Fibroblast of lung (primary cell): ENCODE measurements at places on chromosomes 6 and 20. TPM values are rescaled to one million over a fixed set of nuclear protein-coding genes. Genes with fewer than 3 reads are reported as not detected.

GRCh38 chr6:156862711-156863110 lies 85.5 kb downstream of the ARID1B start:
- H3K4me1 ChIP-seq: no peaks in the 10 kb centered on the region
- no peak overlapping the region for H3K4me3 ChIP-seq
- H3K27me3 ChIP-seq: no peaks in the 10 kb centered on the region
- DNase-seq: no peak
- H3K36me3 ChIP-seq: no peaks in the 10 kb centered on the region
- H3K27ac ChIP-seq: no peak overlapping the region

DNA sequence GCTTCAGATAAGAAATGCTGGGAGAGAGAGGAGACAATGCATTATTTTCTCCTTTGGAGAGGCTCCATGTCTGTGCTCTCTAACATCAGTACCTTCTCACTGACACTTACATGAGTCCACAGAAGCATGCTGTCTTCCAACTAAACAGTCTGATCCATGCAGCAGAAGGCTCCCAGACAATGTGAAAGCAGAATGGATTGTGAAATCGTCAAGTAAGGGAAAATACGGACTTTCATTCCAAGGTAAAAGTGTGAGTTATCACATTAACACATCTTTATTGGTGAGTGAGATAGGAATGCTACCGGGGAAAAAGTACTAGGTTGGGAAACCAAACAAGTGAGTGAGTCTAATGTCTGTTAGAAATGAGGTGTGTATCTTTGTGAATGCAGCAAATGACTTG lies 167.6 kb upstream of the KCNK16 start:
- peaks cover 2% of the 10 kb centered on the region for H3K27me3 ChIP-seq
- peak; percentile 61 for DNase-seq
- no peaks in the 10 kb centered on the region for H3K4me1 ChIP-seq
- H3K36me3 ChIP-seq: no peaks in the 10 kb centered on the region

The SLC26A8 gene
- not detected in 2 replicates for total RNA-seq

- peaks cover 11% of the 10 kb centered on the region for H3K36me3 ChIP-seq
- H3K27me3 ChIP-seq: no peaks in the 10 kb centered on the region
- no peak overlapping the region for H3K4me3 ChIP-seq
- peak; percentile 60 for DNase-seq
Measured at GRCh38 chr20:37994512-37994911, 38.7 kb downstream of the TTI1 start.

The OOEP gene
- total RNA-seq: 0.17 TPM in 1 of 2 replicates, not detected in the other

DNA sequence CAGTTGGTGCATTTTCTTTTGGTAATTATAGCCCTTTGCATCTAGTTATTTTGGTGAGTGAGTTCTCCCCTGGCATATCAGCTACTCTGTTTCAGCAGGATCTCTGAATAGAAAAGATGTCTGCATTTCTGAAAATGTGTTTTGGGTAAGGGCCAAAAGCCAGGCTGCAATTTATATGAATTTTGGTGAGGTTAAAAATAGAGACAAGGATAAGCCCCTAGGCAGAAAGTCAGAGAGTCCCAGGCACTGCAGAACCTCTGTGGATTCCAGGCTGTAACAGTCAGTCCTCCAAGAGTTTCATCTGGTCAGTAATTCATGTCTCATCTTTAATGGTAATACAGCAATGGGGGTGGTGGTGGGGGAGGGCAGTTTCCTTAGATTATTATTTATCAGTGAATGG lies 53.0 kb downstream of the HDGFL1 start:
- no peaks in the 10 kb centered on the region for H3K27me3 ChIP-seq
- no peak for DNase-seq
- H3K4me3 ChIP-seq: no peak overlapping the region
- H3K27ac ChIP-seq: no peak overlapping the region
- H3K4me1 ChIP-seq: no peaks in the 10 kb centered on the region
- no peaks in the 10 kb centered on the region for H3K36me3 ChIP-seq
